ENCODE measurements at places on chromosomes 12 and 14. TPM values are rescaled to one million over a fixed set of nuclear protein-coding genes. Genes with fewer than 3 reads are reported as not detected.
A peak's percentile ranks its signal among the peaks of the same experiment; 100 is the strongest.

DNA sequence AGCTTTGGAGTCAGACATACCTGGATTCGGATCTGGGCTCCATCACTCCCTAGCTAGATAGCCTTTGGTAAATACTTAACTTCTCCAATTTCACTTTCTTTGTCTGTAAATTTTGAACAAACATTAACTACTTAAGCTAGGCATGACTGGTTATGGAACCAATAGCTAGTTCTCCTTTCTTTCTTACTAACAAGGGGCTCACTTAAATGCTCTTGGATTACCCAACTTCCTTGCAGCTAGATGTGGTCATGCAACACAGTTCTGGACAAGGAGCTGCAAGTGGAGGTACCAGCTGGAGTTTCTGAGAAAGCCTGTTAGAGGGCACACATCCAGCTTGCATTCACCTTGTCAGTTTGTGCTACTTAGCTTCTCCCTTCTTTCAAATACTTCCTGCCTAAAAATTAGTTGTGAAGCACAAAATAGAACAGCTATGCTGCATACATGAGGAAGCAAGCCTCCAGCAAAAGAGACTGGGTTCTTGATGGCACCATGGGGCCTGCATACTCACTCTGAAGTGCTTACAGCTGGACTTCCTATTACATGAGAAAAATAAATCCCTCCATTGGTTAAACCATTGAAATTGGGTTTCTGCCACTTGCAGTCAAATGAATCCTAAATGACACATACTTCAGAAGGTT lies 210.1 kb upstream of the EEA1 start:
- no peak for DNase-seq

- DNase-seq = no peak
Observed at GRCh38 chr14:32286602-32287001, 42.5 kb upstream of the AKAP6 start.

DNA sequence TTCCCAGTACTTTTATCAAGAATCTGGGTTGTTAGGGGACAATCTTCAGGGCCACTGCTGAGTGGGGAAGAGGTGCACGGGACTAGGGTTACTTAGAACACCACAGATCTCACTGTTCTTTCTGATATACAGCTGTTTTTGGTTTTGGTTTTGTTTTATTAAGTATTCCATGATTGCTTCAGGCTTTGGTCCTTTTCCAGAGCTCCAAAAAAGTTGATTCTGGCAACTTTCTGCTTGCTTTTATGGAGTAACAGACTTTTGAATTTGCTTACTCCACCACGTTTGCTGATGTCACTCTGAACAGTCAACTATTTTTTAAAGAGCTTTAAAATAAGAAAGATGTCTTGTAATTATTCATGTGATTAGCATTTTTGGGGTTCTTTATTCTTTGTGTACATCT lies 368.1 kb upstream of the FOXG1 start:
- no peak for DNase-seq

DNA sequence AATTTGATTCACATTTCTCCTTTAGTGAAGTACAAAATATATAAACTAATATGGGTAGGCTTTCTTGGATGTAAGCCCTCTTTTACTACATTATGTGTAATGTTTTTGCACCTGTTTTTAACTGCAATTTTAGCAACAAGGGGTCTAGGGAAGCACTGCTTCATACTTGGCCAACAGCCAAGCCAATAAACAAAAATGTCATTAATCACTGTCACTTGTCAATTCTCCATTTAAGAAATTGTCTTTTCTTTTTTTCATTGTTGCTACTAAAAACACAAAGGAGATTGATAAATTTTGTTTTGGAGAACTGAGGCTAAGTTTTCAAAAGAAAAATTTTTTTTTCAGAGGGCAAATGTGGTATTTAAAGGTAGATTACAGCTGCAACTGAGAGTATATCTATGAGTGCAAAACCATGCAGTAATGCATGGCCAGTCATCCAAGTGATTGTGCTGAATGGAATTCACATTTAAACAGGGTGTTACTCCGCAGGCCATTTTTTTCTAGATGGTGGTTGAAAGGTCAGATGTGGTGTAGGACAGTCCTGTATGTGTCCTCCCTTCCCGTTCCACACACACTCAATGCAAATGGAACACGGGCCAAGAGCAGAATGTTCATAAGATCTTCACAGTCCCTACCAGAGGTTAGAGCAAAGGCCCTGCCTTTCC lies 503.0 kb upstream of the LMO3 start:
- DNase-seq = no peak

GRCh38 chr14:99596772-99597171 lies 7.2 kb downstream of the CCDC85C start:
- DNase-seq = no peak

DNA sequence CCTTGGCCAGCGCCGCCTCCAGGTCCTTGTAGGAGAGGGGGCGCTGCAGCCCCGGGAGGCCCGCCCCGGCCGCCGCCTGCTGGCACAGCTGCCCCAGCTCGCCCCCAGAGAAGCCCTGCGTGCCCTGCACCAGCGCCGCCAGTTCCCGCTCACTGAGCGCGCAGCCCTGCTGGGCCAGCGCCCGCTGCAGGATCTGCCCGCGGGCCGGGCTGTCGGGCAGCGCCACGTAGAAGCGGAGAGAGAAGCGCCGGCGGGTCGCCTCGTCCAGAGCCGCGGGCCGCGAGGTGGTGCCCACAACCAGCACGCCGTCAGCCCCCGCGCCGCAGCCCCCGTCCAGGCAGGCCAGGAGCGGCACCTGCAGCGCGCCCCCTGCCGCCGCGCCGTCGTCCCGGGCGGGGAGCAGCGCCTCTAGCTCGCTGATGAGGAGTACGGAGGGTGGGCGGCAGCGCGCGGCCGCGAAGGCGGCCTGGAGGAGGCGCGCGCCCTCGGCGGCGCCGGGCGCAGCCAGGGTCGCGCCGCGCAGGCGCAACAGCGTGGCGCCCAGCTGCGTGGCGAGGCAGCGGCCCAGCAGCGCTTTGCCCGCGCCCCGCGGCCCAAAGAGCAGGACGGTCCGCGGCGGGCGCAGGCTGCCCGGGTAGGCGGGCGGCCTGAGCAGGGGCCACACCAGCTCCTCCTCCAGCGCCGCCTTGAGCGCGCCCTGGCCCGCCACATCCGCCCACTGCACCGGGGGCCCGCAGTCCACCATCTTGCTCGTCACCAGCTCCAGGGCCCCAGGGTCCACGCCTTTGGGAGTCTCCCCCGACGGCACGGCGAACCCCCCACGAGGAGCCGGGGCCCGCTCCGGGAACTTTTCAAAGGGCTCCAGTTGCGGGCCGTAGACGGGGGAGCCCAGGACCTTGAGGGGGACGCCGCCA lies 27.7 kb downstream of the FIGNL2 start:
- DNase-seq = peak; percentile 62

GRCh38 chr12:22283508-22283907 lies 51.0 kb downstream of the ST8SIA1 start:
- no peak for DNase-seq

DNA sequence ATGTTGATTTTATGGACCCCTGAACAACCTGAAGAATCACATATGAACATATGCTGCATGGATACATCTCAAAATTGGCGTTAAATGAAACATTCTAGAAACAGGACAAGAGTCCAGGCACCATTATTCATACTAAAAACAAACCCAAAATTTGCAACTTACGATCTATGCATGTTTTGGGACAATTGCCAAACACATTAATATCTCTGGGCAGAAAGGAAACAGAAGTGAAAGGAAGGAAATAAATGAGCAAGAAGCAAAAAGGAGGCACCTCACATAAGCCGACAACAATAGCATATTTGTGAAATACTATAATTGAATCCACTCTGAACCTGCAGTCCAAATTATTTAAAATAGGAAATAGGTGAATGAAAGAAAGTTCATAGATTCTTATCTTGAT lies 1505.3 kb downstream of the AACS start:
- DNase-seq = no peak

GRCh38 chr14:91235841-91236240 lies 8.7 kb downstream of the GPR68 start:
- no peak for DNase-seq

- DNase-seq = no peak
Observed at GRCh38 chr12:68980476-68981212, 47.7 kb upstream of the CPM start.

GRCh38 chr14:67680121-67680602 lies 5.7 kb upstream of the VTI1B start:
- no peak for DNase-seq

DNA sequence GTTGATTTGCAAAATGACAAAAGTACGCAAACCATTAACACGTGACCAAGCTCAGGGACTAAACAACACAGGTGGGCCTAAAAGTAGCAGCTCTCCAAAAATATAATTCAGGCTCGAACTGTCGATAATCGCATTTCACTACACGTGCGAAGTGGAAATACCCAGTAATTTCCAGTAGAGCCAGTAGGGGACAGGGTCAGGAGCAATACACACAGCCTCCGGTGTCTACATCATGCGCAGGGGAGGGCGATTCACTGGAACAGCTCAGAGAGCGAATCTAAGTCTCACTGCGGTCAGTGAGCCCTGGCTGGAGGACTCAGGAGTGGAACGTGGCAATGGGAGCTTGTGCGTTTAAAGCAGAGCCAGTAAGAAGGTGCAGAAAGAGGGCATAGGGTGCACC lies 40.4 kb downstream of the SETD3 start:
- no peak for DNase-seq

- no peak for DNase-seq
Observed at GRCh38 chr12:27828196-27828595, 48.2 kb upstream of the MANSC4 start.

DNA sequence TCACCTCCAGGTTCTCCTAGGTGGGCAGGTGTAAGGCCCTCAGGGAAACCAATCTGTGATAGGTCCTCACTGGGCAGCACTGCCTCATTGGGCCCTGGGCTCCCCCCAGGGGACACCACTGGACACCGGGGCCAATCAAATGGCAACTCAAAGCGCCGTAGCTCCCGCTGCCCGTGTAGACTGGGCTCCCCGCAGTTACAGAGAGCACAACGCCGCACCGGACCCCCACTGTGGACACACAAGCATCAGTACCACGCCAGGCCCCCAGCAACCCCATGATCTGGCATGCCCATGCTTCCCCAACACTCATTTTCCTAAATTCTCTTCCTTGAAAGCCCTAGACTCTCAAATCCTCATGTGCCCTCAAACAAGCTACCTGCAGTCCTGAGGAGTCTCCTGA lies 6.1 kb downstream of the KMT2D start:
- no peak for DNase-seq

GRCh38 chr12:18752280-18752920 lies 14.5 kb downstream of the CAPZA3 start:
- DNase-seq = no peak

DNA sequence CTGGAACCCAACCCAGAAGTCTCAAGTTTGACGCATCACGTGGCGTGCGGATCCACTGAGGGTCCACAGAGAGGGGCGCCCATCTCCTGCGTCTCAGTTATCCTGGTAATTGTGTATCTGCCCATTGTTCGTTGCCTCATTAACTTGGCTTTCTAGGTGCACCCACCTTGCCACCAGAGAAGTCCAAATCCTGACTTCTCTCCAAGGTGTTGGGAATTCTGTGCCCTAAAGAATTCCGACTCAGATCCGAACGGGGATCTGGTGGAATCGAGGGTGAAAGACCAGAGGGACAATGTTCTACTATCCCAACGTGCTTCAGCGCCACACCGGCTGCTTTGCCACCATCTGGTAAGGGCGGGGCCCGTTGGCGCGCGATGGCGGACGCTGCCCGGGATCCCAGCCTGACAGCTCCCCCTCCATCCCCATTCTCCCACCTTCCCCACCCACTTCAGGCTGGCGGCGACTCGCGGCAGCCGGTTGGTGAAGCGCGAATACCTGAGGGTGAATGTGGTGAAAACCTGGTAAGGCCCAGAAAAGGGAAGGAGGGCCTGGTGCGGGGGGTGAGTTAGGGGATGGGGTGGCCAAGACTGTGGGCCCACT lies 481 bp downstream of the REC8 start:
- DNase-seq = no peak

DNA sequence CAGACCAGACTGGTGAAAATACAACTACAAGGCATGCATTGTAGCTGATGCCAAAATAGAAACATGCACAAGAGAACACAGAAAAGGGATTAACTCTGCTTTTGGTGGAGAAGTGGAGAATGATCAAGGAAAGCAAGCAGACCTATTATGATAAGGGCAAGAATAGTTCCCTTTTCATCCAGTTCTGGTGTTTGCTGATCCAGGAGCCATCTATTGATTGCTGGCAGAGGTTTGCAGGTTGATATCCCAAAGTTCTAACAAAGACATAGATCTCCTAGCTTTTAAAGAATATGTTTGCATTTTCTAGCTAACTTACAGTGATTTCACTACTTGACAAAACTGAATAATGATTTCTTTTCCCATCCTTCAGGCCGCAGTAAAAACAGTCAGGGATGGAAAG lies 166.2 kb upstream of the CDKN3 start:
- DNase-seq = no peak

GRCh38 chr12:81212996-81213696 lies 135.3 kb downstream of the ACSS3 start:
- DNase-seq = no peak

DNA sequence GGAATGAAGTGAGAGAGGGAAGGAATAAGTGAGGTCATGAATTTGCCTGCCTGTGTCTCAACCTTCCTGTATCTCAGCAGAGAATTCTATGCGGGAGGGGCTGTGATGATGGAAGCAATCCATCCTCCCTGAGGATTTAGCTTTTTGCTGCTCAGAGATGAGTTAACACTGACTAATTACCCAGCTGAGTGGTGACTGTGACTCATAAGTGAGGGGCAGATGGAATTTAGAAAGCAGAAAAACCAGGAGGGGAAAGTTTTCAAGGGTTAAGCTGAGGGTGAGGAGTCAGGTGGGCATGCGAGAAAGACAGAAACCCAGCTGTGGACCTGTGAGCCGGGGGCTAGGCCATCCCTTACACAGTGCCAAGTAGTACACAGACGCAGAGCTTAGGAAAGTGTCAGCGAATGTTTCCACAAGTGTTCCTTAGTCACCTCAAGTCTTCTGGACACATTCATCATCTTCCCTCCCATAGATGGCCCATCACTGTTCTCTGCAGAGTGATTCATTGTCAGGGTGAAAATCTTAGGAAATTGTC lies 277.9 kb downstream of the IPO8 start:
- DNase-seq = peak; percentile 40

Gene ART4
- not detected for total RNA-seq

Gene CABP1
- total RNA-seq = 3.1 TPM

Gene AMIGO2
- 8.1 TPM for total RNA-seq

Gene ZNF140
- total RNA-seq = 51.3 TPM
